ENCODE measurements at places on chromosomes 6 and 20.

DNA sequence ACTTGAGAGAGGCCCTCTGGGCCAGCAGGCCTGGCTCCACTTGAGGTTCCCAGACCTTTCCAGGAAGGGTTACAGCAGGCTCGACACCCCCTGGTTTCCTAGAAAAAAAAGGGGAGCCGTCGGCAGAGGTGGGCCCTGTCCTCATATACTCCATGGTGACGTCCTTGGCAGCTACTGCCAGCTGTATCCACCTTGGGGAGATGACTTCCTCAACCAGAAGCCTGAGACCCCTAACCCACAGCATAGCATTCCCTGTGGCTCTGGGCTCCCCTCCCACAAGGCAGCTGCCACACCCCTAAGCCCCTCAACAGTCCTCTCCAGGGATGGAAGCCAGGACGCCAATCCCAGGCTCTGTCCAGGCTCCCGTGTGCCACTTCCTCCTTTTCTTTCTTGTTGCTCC is 294.8 kb downstream of the CDC5L start:
- DNase-seq: no peak

- DNase-seq: no peak
Measured at GRCh38 chr6:23218751-23219150, 649.4 kb downstream of the HDGFL1 start.

DNA sequence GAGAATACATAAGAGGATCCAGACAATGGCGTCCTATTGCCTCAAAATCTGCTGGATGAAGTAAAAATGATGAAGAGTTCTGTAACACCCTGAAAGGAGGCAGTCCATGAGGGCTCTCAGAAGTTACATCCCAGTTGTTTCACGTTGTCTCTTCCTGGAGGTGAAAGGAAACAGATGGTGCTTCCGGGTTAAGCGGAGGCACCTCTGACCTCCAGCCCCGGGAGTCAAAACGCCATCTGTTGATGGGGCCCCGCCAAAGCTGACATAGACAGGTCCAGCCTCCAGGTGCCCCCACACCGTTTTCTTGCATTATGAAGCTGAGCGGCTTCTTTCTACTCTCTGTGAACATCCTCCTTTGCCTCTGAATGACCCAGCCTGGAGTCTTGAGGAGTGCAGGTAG is 9.5 kb downstream of the SEMG2 start:
- no peak for DNase-seq

DNA sequence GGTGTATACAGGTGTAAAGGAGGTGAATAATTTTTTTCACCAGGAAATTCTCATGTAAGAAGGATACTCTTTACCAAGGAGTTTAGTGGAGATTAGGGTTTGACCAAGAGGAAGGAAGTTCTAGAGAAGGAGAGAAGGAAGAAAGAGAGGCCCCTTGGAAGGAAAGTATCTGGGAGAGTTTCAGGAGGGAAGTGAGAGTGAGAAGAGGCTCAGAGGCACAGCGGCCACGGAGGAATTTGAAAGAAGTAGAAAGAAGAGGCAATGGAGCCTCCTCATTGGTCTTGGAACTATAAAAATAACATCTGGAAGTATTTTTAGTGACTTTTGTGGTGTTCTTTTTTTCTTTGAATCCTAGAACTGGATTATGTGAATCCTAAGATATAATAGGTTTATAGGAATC is 50.8 kb upstream of the MCUR1 start:
- DNase-seq: no peak

- DNase-seq: no peak
Measured at GRCh38 chr20:41135888-41136679, 1.3 kb upstream of the PLCG1 start.

GRCh38 chr20:33318096-33318429 is 35.0 kb downstream of the BPIFB1 start:
- no peak for DNase-seq

GRCh38 chr20:16701296-16701695 is 28.5 kb upstream of the SNRPB2 start:
- no peak for DNase-seq

DNA sequence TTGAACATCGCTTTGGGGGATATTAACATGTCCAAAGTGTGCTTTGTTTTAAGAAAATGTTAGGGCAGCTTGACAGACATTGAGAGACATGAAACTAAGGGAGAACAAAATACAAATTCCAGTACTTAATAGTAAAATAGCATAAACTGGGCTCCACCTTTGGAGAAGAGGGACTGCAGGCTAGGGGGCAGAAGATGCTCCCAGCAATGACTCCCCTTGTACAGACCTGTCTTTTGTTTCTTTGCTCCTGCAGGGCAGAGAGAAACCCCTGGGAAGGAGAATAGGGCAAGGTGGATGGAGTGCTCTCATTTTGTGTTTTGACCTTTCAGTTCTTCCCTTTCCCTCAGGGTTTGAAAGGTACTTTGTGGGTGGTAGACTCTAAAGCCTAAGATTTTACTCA is 115.6 kb upstream of the PLCB4 start:
- DNase-seq: no peak

- DNase-seq: no peak
Measured at GRCh38 chr6:136552054-136552453, 1.8 kb upstream of the MAP7 start.

GRCh38 chr6:65117817-65118409 is 589.1 kb downstream of the EYS start:
- DNase-seq: no peak

DNA sequence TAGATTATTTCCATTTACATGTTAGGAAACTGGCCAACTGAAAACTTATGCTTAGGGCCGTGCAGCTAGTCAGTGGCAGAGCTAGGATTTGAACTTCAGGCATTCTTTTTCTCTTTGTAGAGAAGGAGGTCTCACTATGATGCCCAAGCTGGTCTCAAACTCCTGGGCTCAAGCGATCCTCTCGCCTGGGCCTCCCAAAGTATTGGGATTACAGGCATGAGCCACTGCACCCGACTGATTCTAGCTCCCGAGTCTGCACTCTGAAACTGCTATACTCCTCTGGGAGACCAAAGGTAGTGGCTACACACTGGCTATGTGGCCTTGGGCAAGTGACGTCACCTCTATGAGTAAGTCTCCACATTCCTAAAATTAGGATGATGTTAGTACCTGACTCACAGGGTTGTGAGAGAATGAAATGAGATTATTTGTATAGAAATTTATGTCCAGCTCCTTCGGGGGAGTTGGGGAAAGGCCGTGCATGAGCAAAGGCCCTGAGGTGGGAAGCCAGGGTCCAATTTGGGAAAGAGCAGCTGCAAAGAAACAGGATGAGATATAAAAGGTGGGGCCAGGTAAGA is 6.4 kb downstream of the PLTP start:
- DNase-seq: no peak

GRCh38 chr6:18160911-18161310 is 5.7 kb downstream of the KDM1B start:
- no peak for DNase-seq

DNA sequence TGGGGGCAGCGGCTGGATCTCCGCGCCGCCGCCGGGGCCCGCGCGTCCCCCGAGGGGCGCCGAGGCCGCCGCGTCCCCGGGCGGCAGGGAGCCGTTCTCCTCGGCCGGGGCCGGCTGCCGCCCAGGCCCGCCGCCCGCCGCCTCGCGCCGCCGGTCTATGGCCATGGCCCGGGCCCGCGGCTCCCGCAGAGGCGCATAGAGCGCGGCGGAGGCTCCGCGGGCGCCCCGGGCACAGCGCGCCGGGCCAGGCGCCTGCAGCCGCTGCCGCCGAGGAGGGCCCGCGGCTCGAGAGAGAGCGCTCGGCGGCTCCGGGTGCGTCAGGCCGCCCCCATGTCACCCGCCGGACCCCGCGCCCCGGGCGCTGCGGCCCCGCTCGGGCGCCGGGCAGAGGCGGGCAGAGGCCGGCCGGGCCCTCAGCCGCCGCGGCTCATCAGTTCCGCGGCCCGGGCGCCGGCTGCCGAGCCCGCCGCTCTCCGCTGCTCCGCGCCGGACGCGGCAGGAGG is 404 bp downstream of the SLC22A23 start:
- no peak for DNase-seq

- no peak for DNase-seq
Measured at GRCh38 chr6:100999034-100999597, 118.0 kb upstream of the ASCC3 start.

- no peak for DNase-seq
Measured at GRCh38 chr6:147621263-147621662, 112.8 kb downstream of the SAMD5 start.

DNA sequence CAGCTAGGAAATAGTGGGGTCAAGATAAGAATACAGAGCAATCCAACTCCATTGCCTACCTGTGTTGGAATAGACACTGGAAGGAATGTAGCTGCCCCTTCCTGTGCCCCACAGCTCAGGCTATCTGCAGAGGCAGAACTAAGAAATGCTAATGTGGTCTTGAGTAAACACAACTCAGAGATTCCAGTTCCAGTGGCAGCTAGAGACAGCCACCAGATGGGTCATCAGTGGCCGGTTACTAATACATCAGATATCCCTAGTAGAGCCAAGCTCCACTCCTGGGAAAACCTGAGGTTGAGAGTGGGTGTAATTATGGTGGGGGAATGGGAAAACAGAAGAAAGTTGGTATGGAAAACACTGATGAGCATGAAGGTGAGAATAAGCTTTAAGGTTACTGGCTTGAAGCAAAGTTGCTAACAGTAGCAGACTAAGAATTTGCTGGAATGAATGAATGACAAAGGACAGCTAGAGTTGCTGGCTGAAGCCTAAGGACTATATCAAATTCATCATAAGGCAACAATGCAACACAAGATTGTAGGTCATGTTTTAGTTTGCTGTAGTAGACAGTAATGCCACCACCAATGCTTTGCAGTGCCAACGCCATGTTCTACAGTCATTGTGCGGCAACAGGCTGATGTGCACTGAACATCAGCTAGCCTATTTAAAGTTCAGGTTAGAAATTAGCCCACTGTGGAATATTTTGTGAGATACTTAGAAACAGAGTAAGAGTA is 28.3 kb upstream of the FAM83C start:
- DNase-seq: no peak

GRCh38 chr6:75118925-75119515 is 86.8 kb downstream of the COL12A1 start:
- DNase-seq: no peak

DNA sequence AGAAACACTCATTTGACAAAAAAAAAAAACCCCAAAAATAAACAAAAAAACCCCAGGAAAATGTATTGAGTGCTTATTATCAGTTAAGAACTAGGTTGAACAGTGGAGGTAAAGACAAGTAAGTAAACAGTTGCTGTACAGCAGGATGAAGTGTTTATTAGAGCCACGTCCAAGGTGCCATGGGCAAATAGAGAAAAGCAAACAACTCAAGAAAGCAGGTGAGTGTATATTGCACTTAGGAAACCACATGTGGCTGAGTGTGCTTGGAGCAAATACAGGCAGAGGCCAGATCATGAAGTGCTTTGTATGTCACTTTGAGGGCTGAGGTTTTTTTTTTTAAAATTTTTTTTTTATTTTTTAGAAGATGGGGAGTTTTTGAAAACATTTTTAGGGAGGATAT is 98.3 kb downstream of the MACROD2 start:
- no peak for DNase-seq

GRCh38 chr6:139485742-139486475 is 111.5 kb upstream of the CITED2 start:
- DNase-seq: no peak

DNA sequence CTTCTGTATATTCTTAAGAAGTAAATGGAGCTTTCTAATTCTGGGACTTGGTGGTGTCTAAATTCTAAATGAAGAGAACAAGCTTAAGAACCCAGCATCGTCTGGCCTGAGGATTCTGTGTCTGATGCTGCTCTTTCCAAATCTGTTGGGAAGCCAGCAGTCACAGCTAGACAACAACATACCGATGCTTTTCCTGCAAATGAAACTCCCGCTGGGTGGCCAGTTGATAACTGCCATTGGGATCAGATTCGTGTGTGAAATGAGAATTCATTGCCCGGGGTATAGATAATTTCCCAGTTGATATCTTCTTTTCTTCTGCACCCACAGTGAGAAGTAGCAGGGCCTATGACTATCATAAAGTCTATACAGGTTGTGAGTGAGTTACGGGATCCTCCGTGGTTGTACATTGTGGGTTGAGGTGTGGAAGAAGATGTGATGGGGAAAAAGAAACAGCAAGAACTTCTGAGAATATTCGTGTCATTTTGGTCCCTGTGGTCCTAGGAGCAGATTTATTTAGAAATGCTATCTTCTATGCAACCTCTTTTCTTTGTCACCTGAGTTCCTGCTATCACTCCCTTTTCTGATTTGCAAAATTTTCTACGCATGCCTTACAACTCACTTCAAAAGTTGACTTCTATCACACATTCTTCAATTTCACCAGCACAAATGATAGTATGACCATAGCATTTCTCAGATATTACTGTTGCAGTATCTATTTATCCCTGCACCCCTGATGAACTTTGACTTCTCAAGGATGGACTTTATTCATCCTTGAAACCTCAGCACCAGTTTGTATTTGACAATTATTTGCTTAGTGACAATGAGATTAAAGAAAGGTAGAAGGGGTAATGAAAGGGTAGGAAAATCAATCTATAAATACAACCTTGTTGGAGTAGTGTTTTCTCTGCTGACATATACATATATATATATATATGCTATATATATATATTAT is 10.4 kb downstream of the NOX3 start:
- no peak for DNase-seq

DNA sequence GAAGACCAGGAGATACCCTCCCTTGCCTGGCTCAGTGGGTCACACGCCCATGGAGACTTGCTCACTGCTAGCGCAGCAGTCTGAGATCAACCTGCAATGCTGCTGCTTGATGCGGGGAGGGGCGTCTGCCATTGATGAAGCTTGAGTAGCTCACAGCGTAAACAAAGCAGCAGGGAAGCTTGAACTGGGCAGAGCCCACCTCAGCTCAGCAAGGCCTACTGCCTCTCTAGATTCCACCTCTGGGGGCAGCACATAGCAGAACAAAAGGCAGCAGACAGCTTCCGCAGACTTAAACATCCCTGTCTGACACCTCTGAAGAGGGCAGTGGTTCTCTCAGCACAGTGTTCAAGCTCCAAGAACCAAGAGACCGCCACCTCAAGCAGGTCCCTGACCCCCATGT is 271.3 kb downstream of the ESR1 start:
- DNase-seq: no peak

DNA sequence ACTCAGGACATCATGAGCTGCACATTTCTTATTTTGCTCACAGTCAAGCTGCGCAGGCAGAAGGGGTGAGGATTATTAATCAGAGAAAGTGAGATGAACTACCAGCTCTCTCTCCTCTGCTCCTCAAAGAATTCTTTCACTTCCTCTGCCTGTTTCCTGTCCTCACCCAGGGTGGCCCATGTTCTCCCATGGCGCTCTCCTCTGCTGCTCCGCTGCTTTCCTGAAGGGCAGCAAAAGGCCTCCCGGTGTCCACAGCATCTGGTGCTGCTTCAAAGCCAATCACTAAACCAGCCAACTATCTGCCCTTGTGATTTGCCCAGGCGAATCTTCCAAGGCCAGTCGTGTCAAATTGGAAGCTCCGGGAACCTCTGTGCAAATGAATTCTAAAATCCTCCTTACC is 324.2 kb downstream of the TPBG start:
- DNase-seq: no peak

- no peak for DNase-seq
Measured at GRCh38 chr20:7773511-7773910, 166.7 kb downstream of the HAO1 start.

- no peak for DNase-seq
Measured at GRCh38 chr20:37969949-37970855, 63.1 kb downstream of the TTI1 start.

Measured in activated CD4-positive, alpha-beta T cell treated with anti-CD3 and anti-CD28 coated beads, Interleukin-2, amount 50 U/mL, for 24 hours (primary cell).